ENCODE measurements at places on chromosomes 7 and 10.

GRCh38 chr10:92131275-92131820 is 159.5 kb downstream of the CPEB3 start:
- DNase-seq, result no peak

GRCh38 chr10:99672884-99673283 is 13.6 kb downstream of the ENTPD7 start:
- DNase-seq, result no peak

- no peak for DNase-seq
Observed at GRCh38 chr7:122310119-122311021, 5.8 kb upstream of the FEZF1 start.

DNA sequence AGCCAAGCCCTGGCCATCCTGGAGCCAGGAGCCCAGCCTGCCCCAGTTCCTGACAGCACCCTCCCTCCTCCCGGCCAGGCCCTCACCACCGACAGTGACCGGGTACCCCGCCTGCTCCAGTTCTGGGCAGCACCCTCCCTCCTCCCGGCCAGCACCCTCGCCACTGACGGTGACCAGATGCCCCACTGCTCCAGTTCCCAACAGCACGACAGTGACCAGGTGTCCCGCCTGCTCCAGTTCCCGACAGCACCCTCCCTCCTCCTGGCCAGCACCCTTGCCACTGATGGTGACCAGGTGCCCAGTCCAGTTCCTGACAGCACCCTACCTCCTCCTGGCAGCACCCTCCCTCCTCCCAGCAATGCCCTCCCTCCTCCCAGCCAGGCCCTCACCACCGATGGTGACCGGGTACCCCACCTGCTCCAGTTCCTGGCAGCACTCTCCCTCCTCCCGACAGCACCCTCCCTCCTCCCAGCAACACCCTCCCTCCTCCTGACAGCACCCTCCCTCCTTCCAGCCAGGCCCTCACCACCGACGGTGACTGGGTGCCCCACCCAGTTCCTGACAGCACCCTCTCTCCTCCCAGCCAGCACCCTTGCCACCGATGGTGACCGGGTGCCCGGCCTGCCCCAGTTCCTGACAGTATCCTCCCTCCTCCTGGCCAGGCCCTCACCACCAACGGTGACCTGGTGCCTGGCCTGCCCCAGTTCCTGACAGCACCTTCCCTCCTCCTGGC is 40.3 kb downstream of the VIPR2 start:
- no peak for DNase-seq

- DNase-seq, result no peak
Observed at GRCh38 chr10:71693377-71693776, 26.2 kb downstream of the C10orf105 start.

DNA sequence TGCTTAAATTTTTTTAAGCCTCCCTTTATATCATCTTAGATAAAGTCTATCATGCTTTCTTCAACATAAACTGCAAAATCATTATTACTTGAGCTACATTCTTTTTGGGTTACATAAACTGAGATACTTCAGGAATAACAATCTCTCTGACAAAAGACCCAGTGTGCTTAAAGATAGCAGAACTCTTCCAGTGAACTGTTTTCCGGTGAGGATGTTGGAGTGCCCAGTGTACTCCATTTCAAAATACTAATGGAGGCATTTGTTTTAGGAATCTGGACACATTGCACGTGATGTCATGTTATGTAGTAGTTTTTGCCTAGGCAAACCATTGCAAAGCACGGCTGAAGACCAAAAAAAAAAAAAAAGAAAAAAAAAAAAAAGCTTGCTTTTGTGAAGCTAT is 388.2 kb upstream of the CELF2 start:
- no peak for DNase-seq
